Psoas muscle (tissue), 8 donors: ENCODE measurements at places on chromosomes 5 and 9.

GRCh38 chr9:13144166-13144775 is 135.2 kb downstream of the MPDZ start:
- peak overlapping the region; percentile 32 for H3K27ac ChIP-seq
- no peaks in the 10 kb centered on the region for H3K27me3 ChIP-seq
- DNase-seq: no peak
- H3K4me1 ChIP-seq: peaks cover 61% of the 10 kb centered on the region

- no peaks in the 10 kb centered on the region for H3K36me3 ChIP-seq
- H3K4me1 ChIP-seq: no peaks in the 10 kb centered on the region
- no peaks in the 10 kb centered on the region for H3K27me3 ChIP-seq
Measured at GRCh38 chr5:158056130-158056825, 197.3 kb upstream of the CLINT1 start.

DNA sequence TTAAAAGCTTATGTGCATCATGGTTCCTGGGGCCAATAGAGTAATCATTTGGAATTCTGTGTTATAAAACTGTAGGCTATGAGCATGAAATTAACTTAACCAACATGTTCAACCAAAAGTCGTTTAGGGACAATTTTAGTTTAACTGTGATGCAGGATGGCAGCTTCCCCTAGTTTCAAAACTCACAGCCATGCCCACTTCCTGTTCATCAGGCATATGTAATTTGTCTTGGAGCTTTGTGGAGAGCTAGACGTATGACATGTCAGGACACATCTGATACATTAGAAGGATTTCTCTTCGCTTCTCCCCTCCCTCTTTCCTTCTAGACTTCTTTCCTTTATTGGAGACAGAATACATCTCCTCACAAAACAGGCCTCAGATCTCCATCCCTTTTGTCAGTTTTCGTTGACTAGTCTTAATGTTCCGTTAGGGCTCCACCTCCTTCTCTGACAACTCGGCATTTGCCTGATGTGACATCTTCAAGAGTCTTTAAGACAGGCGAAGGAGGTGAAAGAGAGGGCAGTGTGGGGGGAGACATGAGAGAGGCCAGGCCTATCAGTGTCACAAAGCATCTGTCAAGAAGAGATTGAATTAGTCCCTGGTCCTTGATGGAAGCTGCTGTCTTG is 176.0 kb downstream of the MSX2 start:
- H3K27me3 ChIP-seq: peaks cover 1% of the 10 kb centered on the region
- no peak overlapping the region for H3K27ac ChIP-seq
- no peak for DNase-seq
- H3K4me3 ChIP-seq: no peak overlapping the region
- H3K36me3 ChIP-seq: no peaks in the 10 kb centered on the region

- H3K36me3 ChIP-seq: no peaks in the 10 kb centered on the region
- H3K4me1 ChIP-seq: peaks cover 11% of the 10 kb centered on the region
- DNase-seq: no peak
- no peak overlapping the region for H3K27ac ChIP-seq
Measured at GRCh38 chr5:127754706-127755105, 51.5 kb downstream of the CCDC192 start.

DNA sequence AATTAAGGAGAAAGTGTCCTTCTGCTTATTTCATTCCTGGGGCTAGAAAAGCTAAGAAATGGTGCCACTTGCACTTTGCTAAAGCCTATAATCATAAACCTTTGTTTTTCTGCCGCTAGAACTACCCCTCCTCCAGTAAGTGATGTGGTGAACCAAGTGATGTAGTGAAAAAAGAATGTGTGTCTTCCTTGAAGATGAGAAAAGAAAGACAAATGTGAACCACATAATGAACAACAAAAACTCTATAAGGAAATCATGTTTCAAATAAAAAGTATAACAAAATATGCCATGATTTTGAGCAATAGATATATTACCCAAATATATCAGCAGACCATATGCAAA is 179.0 kb upstream of the SGCD start:
- H3K27me3 ChIP-seq: no peaks in the 10 kb centered on the region
- no peaks in the 10 kb centered on the region for H3K36me3 ChIP-seq
- no peak overlapping the region for H3K27ac ChIP-seq

DNA sequence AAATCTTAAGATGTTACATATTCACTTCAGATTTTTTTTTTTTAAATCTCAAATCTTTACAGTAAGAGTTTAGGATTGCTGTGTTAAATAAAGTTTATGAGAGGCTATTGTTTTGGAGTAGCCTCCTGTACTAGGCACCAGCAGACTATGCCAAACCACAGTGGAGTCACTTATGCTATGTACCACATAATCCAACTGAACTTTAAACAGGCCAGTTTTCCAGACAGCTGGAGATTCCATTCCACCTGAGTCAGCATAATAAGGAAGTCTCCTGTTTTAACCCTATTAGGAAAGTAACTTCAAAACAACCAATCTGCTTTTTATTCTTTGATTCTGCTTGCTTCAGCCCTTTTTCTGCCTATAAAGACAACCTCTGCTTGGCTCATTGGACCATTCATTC is 205.2 kb downstream of the CSNK1G3 start:
- H3K4me1 ChIP-seq: no peaks in the 10 kb centered on the region
- H3K27me3 ChIP-seq: no peaks in the 10 kb centered on the region
- H3K4me3 ChIP-seq: no peak overlapping the region
- DNase-seq: no peak
- H3K27ac ChIP-seq: no peak overlapping the region

- H3K36me3 ChIP-seq: no peaks in the 10 kb centered on the region
- DNase-seq: peak; percentile 47
- peak overlapping the region; percentile 60 for H3K27ac ChIP-seq
- peaks cover 24% of the 10 kb centered on the region for H3K4me1 ChIP-seq
- no peak overlapping the region for H3K4me3 ChIP-seq
- H3K27me3 ChIP-seq: no peaks in the 10 kb centered on the region
Measured at GRCh38 chr9:114276908-114277821, 45.7 kb upstream of the ORM1 start.
